ENCODE measurements at places on chromosomes 1 and 21.

DNA sequence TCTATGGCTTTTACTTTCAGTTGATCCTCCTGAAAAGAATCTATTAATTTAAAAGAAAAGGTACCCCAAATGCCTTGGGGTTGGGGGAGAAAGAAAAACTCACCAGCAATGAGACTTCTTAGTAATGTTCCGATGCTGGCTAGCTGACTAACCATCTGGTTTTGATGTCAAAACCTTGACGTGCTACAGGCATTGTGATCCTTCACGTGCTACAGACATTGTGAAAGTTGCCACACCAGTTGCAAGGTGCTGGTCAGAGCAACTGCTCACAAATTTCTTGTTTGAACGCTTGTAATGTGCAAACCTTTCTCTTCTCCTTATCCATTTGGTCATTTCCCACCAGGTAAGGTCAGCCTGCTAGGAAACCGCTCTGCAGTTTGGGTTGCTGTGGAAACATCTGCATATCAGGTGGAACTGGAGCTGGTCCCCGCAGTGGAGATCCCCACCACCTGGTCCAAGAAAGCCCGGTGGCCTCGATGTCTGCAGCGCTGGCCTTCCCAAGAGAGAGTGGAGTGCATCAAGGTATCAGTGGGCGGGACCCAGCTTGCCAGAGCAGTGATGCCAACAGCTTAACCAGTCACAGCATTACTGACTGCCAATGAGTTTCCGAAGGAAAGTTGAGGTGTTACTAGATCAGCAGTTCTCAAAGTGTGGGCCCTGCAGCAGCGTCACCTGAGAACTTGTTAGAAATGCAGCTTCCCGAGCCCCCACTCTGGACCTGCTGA lies 16.1 kb downstream of the MAB21L3 start:
- no peak for DNase-seq

DNA sequence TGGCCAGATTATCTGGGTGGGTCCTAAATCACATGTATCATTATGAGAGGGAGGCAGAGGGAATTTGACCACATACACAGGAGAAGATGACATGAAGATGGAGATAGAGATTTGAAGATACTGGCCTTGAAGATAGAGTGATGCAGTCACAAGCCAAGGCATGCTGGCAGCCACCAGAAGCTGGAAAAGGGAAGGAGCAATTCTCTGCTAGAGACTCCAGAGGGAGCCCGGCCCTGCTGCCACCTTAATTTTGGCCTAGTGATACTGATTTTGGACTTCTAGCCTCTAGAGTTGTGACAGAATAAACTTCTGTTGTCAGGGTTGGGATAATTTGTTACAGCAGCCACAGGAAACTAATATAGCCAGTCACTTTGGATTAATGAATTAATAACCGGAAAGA lies 2.2 kb upstream of the PRDM2 start:
- DNase-seq, result no peak

DNA sequence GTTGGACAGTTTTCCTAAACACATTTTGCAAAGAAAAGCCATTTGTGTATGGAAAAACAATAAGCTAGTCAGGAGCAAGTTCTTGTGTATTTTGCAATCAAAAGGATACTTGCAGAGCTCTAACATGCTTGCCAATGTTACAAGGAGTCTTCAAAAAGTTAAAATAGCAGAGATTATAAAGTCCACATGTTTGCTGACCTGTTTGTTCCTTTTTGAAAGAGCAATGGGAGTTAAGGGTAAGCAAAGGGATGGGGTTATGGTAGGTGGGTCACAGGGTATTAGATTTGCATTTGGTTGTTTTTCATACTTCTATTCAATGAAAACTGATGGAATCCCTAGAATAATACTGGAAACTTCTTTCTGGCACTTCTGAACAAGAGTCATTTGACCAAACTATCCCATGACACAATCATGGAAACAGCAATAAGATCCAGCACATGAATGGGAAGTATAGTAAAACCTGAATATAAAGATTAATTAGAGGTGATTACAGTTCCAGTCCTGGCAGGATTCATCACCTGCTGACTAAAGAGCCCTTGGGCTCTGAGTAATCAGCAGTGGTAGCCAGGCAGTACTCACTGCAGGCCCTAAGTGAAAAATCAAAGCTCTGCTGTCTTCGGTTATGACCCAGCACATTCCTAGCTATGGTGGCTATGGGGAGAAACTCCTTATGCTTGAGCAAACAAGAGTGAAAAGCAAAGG lies 27.1 kb upstream of the ZC3H11B start:
- DNase-seq, result no peak

DNA sequence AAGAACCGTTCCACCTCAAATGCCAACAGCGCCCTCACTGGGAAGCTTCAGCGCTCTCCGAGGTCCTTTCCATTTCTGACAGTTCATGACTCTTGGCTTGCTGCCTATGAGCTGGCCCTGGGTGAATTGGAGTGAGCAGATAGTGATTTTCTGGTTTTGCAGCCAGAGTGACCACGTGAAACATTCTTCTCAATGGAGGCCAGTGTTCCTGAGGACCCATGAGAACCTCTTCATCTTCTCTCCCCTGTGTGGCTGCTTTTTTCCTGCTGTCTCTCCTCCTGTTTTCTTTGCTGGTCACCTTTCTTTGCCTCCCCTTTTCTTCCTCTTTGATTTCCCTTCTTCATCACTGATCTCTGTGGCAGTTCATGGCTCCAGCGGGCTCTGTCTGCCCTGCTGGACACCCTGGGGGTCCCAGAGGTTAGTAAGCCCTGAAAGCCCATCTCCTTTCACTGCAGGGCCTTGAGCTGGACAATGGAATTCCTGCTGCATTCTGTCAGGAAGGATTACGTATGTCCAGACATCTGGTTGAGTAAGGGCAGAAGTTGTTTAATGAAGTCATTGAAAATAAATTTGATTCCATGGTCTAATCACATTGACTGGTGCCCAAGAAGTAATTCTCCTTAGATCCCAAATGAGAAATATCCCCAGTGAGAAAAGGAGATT lies 29.9 kb downstream of the VASH2 start:
- DNase-seq, result no peak

DNA sequence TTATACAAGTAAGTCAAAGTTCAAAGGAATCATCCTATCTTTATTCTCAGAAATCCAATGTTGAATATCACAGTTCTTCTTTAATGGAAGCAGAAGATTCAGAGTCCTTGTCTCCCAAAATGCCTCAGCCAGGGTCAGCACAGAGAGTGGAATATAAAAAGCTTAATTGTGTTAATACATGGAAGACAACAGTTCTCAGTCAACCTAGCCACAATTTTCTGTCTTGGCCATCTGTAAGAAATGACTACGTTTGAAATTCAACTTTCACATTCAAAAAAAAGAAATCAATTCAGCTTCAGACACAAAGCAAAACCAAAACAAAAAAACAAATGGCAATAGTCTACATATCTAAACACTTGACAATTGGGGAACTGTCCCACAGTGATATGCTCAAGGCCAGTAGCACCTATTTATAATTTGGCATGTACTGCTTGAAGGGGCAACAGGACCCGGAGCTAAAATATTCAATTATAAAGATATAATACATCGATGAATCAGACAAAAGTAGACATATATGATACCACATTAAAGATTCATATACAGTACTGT lies 27.3 kb upstream of the GLIS1 start:
- DNase-seq, result no peak

DNA sequence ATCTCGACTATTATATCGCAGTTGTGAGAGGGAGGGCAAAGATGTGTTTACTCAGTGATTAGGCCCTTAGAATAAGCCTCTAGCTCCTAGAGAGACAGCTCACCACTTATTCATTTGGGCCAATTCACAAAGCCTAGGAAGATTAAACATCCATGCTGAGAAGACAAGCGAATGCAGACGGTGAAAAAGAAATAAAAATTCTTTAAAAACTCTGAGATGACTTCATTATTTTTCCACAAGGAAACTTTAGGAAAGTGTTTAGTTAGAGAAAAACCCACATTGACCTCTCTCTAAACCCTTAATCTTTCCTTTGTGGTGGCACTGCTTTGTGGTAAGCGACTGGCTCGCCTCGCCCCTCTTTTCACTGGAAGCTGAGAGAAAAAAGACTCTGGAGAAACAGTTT lies 146.8 kb upstream of the DMRTA2 start:
- no peak for DNase-seq

- no peak for DNase-seq
These were observed 6.5 kb downstream of the RD3 start for GRCh38 chr1:211485480-211485857.

GRCh38 chr1:17005365-17005740 lies 6.4 kb downstream of the ATP13A2 start:
- DNase-seq, result no peak

DNA sequence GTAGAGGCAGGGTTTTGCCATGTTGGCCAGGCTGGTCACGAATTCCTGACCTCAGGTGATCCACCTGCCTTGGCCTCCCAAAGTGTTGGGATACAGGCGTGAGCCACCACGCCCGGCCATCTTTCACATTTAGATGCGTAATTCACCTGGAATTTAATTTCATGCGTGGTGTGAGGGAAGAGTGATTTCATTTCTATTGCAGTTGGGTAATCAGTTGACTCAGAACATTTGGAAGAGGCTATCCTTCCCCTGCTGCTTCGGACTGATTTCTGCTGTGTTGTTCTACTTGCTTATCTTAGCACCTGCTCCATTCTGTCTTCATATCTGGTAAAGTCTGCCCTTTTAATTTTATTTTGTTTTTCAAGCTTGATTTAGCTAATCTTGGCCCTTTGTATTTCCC lies 19.1 kb downstream of the DIP2A start:
- no peak for DNase-seq

- DNase-seq, result no peak
These were observed 258.9 kb downstream of the PTBP2 start for GRCh38 chr1:96980448-96980847.

DNA sequence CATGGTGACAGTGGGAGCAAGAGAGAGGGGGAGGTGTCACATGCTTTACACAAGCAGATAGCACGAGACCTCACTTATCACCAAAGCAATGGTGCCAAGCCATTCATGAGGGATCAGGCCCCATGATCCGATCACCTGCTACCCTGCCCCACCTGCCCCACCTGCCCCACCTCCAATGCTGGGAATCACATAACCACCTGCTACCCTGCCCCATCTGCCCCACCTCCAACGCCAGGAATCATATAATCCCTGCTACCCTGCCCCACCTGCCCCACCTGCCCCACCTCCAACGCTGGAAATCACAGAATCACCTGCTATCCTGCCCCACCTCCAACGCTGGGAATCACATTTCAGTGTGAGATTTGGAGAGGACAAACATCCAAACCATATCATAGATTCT lies 10.6 kb upstream of the AIRE start:
- no peak for DNase-seq

DNA sequence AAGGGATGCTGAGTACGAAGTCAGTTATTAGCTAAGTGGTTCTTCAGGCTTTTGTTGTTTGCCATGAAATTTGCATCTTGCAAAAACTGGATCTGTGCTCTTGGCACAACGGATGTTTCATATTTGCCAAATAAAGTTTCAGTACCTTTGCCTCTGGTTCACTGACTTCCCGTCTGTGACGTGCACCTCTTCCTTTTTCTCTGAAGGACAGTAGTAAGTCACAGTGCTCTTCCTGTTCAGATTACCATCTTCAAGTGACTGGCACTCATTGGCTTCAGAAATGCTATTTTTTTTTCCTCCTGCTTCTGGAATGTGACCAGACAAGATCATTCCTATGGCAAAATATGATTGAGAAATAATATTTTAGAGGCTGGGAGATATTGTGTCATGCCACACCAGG lies 75.9 kb upstream of the GREM2 start:
- DNase-seq, result no peak

GRCh38 chr1:235074523-235075047 lies 54.1 kb downstream of the TOMM20 start:
- DNase-seq, result no peak

DNA sequence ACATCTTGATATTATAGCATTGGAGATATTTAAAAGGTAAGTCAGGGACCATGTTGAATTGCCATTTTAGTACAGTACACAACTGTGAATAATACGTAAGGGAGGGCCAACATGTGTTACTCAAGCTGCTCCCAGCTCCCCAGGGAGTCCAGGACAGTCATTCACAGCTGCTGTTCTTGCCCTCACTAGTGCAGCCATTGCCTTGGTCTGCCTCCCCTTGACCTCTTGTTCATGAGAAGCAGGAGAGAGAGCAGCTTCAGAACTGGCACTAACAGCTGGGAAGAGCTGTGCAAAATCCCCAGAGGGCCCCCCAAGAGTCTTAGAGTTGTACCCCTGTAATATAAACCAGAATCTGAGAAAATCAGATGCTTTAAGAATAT lies 16.4 kb downstream of the TCEANC2 start:
- DNase-seq, result no peak

DNA sequence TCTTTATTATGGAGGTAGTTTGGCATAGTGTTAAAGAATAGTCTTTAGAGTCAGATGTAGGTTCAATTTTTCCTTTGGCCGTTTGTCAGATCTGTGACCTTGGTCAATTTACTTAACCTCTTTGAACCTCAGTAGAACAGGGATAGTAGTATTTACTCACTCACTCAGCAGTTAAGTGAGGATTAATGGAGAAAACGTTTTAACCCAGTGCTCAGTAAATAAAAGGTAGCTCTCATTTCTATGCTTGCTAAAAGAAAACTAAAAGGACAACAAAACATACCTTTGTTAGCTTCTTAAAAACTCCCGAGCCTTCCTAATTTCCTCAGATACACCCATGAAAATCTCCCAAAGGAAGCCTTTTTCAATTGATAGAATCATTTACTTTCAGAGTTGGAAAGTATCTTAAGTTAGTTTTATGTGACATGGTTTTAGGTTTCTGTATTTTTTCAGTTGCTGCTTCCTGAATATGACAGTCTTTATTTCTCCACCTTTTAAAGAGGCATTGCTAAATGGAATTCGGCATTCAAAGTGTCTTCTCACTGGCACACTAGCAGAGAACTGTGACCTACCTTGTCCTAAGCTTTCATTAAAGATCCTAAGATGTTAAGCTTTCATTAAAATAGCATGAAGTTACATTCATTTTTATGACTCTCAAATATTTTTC lies 7.8 kb downstream of the ABCD3 start:
- DNase-seq, result no peak

- DNase-seq, result no peak
These were observed 22.9 kb upstream of the VPS13D start for GRCh38 chr1:12206792-12207424.

GRCh38 chr1:241276391-241276790 lies 80.6 kb downstream of the RGS7 start:
- no peak for DNase-seq

GRCh38 chr1:231335663-231336602 lies 1.7 kb downstream of the EXOC8 start:
- no peak for DNase-seq

DNA sequence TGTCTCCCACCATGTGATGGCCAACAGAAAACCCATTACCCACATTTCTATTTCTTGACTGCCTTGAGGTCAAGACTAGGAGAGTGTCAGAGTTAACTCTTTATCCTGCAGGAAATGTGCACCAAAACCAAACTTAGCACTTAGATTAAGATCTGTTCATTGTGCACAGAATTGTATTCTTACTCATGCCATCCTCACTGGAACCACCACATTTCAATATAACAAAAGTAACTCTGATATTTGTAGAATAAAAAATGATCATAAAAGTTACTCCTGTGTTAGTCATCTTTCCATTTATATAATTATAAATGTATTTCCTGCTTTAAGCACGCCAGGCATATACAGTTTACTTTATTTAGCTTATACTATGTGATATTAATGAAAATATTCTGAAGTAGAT lies 193.0 kb upstream of the DPYD start:
- no peak for DNase-seq

GRCh38 chr1:209421186-209421585 lies 162.3 kb upstream of the CAMK1G start:
- DNase-seq, result no peak
